Activated B cell treated with CpG ODN at 0.5 μM for 24 hours (primary cell): ENCODE measurements at places on chromosomes 6 and 20. TPM values are rescaled to one million over a fixed set of nuclear protein-coding genes. Genes with fewer than 3 reads are reported as not detected.

DNA sequence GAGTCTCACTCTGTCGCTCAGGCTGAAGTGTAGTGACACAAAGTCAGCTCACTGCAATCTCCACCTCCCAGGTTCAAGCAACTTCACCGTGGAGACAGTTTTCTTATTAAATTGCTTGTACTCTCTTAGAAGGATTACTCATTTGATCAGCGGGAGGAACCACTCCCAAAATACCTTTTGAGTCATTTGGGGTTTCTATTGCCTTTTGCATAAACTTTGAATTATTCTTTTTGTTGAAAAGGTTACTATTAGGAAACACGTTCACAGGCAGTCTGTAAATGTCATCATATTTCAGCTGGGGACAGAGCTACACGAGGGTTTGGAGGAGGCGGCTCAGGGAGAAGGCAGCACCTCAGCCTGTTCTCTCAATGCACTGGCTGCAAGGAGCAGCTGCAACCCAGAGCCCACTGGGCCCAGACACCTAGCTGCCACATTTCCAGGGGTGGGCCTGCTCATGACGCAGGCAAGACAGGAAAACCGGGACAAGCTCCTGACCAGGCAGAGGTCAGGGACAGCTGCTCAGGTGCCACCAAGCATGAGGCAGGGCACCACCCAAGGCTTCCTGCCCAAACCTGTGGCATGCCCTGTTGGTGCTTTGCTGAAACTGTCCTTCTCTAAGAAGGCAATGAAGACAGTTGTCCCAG, 205.9 kb downstream of the BMP7 start:
- no peaks in the 10 kb centered on the region for H3K4me1 ChIP-seq
- H3K36me3 ChIP-seq = no peaks in the 10 kb centered on the region
- no peak for DNase-seq
- peaks cover 17% of the 10 kb centered on the region for H3K27me3 ChIP-seq
- H3K4me3 ChIP-seq = no peak overlapping the region

GRCh38 chr6:24985323-24985722, 49.6 kb upstream of the RIPOR2 start:
- H3K36me3 ChIP-seq = peaks cover 50% of the 10 kb centered on the region
- peaks cover 66% of the 10 kb centered on the region for H3K4me1 ChIP-seq
- DNase-seq = no peak
- H3K27me3 ChIP-seq = no peaks in the 10 kb centered on the region

Gene ELOVL2
- total RNA-seq = not detected in 2 replicates

DNA sequence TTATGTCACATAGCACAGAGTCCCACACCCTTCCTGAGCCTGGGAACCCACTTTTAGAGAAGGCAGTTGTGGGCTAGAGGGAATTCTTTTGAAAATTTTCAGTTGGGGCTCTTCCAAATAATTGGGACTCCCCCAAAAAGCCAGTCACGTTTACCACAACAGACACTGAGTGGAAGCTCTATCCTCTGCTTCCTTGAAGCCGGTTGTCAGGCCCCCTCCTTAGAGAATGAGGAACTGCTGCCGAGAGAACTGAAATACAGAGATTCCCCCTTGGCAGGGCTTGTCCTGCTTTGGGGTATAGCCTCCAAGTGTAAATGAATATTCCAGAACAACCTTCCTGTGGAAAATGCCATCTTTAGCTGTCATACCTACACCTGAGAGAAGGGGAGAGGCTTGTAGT, 2.7 kb upstream of the JAG1 start:
- no peak overlapping the region for H3K27ac ChIP-seq
- peaks cover 33% of the 10 kb centered on the region for H3K27me3 ChIP-seq
- H3K4me1 ChIP-seq = peaks cover 21% of the 10 kb centered on the region
- no peaks in the 10 kb centered on the region for H3K36me3 ChIP-seq

- DNase-seq = no peak
- H3K27ac ChIP-seq = no peak overlapping the region
- H3K27me3 ChIP-seq = no peaks in the 10 kb centered on the region
These were observed 308.2 kb downstream of the PHF3 start for GRCh38 chr6:63943826-63944225.

Gene LY6G6D
- total RNA-seq = not detected in 2 replicates

DNA sequence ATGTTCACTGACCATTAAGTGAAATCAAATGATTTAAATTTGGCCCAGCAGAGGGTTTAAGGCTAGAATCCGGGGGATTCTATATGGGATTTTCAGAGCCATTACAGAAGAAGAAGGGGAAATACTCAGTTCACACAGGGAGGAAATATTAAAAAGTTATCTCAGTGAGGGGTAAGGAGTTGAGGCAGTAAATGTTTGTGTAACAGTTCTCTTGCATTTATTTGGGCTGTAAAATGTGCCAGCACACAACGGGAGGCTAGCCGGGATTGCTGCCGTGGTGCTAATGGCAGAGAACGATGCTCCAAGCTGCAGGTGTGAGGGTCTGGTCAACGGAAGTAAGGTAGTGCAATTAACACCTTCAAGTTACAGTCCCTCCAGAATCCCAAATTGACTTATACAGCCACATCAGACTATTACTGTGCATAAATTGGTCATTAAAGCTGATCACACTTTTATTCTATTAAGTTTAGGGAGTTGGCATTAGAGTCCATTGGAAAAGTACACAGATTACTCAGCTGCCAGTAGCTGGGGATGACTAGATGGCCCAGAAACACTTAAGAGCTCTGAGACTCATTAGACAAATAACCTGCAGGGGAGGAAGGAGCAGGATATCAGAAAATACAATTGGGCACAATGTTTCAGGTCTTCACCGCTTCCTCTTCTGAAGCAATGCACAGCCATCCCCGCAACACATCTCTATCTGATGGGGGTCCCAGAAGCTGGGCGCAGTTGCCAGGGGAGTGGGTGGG, 31.3 kb downstream of the PPP1R3G start:
- no peak for DNase-seq
- H3K36me3 ChIP-seq = peaks cover 9% of the 10 kb centered on the region
- H3K27me3 ChIP-seq = no peaks in the 10 kb centered on the region
- no peak overlapping the region for H3K4me3 ChIP-seq
- H3K4me1 ChIP-seq = no peaks in the 10 kb centered on the region
